Activated T-cell treated with anti-CD3 and anti-CD28 coated beads, Interleukin-2, amount 50 U/mL, for 1 hour (primary cell): ENCODE measurements at places on chromosomes 3 and 15.

- DNase-seq, result no peak
Observed at GRCh38 chr15:78007211-78007931, 70.1 kb downstream of the TBC1D2B start.

DNA sequence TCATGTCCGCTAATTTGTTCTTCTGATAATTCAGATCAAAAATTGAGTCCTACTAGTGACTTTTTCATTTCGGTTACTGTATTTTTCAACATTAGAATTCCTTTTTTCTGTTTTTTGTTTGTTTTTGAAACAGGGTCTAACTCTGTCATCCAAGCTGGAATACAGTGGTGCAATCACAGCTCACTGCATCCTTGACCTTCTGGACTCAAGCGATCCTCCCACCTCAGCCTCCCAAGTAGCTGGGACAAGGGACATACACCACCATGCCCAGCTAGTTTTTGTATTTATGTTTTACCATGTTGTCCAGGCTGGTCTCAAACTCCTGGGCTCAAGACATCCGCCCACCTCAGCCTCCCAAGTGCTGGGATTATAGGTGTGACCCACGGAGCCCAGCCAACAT lies 8.0 kb upstream of the INO80 start:
- no peak for DNase-seq

- DNase-seq, result no peak
Observed at GRCh38 chr3:142963234-142963515, 299 bp downstream of the PAQR9 start.

- DNase-seq, result no peak
Observed at GRCh38 chr3:172182797-172183196, 143.4 kb downstream of the FNDC3B start.

GRCh38 chr15:53506370-53506769 lies 253.1 kb downstream of the WDR72 start:
- no peak for DNase-seq

GRCh38 chr3:98525494-98525893 lies 2.8 kb upstream of the CLDND1 start:
- DNase-seq, result no peak

DNA sequence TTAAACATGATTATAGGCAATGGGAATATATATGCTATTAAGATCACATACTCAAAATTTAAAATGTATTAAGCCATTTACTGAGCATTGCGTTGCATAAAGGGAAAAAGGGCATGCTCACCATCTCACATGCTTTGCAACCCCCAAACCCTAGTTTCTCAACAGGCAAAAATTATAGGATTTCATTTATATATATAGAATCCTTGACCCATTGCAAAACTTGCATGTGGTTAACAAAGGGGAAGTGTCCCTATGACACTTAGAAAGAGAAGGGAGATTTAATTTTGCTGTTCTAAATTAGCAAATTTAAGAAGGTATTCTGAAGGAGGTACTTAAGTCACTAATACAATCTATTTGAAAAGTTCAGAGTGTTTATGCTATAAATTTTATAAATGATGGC lies 837.8 kb downstream of the DIPK2A start:
- DNase-seq, result no peak
